ENCODE measurements at places on chromosomes 1 and 21.

GRCh38 chr1:147089457-147089856 lies 82.8 kb downstream of the PRKAB2 start:
- no peak for DNase-seq

DNA sequence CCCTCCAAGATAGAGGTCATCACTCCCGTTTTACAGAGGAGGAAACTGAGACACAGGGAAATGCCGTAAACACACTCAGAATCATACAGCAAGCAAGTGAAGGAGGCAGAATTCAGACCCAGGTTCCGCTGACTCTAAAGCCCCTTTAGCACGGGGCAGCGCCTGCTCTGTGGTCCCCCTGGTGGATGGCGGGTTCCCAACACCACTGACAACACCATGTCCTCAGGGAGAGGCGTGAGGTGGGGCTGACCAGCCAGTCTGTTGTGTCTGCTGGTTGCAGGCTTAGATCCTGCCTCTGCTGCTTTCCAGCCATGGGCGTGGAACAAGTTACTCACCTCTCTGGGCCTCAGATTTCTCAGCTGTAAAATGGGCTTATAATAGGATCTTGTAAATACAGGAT lies 617.3 kb downstream of the MATN1 start:
- no peak for DNase-seq

DNA sequence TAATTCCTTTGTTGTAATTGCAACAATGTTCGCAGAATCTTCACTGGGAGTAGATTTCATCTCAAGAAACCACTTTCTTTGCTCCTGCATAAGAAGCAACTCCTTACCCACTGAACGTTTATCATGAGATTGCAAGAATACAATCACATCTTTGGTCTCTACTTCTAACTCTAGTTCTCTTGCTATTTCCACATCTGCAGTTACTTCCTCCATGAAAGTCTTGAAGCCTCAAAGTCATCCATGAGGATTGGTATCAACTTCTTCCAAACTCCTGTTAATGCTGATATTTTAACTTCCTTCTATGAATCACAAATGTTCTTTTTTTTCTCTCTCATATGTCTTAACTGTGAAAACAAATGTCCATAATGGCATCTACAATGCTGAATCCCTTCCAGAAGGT lies 118.6 kb upstream of the RAB4A start:
- DNase-seq: no peak

DNA sequence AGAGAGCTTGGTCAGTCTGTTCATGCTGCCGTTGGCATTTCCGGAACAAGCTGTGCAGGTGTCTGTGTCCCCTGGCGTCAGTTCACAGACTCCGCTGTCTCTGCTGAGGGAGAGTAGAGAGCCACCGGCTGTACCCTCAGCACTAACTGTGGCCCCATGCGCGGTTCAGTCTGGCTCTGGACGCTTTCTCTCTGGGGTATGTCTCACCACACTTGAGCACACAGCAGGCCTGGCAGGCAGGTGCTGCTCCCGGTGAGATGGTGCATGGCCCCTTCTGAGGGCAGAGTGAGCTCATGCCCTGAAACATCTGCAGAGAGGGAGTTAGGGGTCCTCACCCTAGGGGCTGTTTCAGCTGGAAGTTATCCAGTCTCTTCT lies 60.0 kb upstream of the TLR5 start:
- DNase-seq: no peak

- DNase-seq: no peak
Observed at GRCh38 chr1:114003431-114003830, 24.2 kb downstream of the OLFML3 start.

GRCh38 chr1:54979327-54979891 lies 1.0 kb upstream of the TMEM61 start:
- DNase-seq: no peak

- no peak for DNase-seq
Observed at GRCh38 chr21:16563116-16563515, 833.3 kb downstream of the USP25 start.

- no peak for DNase-seq
Observed at GRCh38 chr1:59601811-59602210, 212.9 kb upstream of the HOOK1 start.

GRCh38 chr1:209510063-209510462 lies 73.5 kb upstream of the CAMK1G start:
- no peak for DNase-seq

DNA sequence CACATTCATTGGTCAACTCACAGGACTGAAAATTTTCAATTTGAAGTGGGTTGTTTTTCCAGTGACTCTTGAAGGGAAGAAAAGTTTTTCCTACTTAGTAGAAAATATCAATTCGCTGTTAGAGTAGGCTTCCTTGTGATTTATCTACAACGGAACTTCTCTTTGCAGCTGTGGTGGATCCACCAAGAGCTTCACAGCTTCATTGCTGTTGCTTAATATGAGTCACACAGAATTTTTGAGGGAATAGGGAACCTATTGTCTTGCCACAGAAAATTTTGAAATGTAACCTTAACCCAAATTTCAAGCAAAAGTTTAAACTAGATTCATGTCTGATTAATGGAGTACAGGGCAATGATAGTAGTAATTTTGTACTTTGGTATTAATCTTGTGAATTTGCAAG lies 58.4 kb upstream of the IFI44L start:
- no peak for DNase-seq

- no peak for DNase-seq
Observed at GRCh38 chr21:33128538-33128937, 58.6 kb downstream of the OLIG1 start.

DNA sequence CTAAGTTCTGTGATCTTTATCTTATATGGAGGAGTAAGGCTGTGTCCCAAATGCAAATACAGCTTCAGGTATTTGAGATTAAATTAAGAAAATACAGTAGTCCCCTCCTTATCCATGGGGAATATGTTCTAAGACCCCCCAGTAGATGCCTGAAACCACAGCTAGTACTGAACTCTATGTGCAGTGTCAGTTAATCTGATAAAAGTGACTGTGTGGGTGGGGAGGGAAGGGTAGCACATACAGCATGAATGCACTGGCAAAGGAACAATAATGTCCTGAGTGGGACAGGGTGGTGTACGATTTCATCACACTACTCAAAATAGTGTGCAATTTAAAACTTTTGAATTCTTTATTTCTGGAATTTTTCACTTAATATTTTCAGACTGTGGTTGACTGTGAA lies 83.1 kb downstream of the HS2ST1 start:
- DNase-seq: no peak

DNA sequence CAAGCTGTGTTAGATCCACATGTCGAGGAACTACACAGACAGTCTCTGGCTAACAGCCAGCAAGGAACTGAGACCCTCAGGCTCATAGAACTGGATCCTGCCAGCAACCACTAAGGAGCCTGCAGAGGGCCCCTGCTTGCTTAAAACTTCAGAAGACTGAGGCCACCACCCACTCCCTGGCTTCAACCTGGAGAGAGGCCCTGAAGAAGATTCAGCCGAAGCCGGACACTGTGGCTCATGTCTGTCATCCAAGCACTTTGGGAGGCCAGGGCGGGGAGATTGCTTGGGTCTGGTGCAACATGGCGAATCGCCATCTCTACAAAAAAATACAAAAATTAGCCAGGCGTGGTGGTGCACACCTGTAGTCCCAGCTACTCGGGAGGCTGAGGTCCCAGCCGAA lies 92.6 kb upstream of the TMPRSS2 start:
- DNase-seq: no peak

DNA sequence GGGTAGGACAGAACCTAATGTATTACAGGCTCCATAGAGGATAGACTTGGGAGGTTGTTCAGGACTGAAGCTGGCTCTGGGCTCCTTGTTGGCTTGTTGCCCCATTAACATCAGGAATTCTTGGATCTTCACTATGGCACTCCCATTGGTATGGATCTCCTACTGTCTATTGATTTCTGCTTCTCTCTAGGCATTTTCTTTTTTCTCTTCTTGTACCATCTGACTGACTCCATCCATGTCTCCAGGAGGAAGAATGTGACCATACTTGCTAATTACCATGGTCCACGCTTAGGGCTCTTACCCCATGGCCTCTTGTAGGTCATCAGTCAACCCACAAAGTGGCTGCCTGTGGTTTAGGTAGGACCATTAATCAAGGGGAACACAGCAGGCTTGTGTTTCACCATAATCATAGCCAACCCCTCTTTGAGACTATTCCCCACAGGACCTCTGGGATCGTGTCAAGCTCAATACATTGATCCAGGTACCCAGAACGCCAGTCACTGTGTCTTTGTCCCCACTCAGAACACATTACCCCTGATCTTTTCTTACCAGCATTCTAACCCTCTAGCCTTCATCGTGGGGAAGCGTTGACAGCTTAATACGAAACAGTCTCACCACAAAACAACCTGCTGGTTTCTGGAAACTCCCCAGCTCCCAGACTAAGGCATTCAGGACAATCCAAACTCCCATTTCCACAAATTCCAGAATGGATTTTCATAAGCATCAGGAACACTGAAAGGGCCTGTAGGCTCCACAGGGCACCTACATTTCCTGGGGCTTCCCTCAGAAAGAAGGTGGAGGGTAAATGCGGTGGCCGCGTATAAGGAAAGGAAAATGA lies 97.1 kb downstream of the ETS2 start:
- DNase-seq: no peak

- no peak for DNase-seq
Observed at GRCh38 chr21:45474323-45474950, 67.8 kb downstream of the SLC19A1 start.

GRCh38 chr1:41414716-41415306 lies 53.6 kb downstream of the FOXO6 start:
- DNase-seq: no peak

- no peak for DNase-seq
Observed at GRCh38 chr21:27519361-27519760, 552.5 kb upstream of the ADAMTS5 start.

DNA sequence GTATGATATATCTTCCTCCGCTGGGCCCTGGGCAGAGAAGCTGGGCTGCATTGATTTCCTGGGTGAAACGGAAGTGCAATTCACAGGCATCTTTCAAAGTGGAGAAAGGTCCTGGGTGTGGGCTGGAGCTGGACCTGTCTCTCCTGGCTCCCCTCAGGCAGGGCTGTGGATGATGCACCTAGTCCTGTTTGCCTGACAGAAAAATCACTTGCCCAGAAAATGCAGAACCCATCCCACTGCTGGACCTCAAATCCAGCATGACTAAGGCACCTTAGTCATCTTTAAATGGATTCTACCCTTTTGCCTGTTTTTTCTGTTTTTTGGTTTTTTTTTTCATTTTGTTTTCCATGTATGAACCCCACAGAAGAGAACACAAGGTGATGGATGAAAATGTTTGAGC lies 49.7 kb downstream of the MYSM1 start:
- DNase-seq: no peak

DNA sequence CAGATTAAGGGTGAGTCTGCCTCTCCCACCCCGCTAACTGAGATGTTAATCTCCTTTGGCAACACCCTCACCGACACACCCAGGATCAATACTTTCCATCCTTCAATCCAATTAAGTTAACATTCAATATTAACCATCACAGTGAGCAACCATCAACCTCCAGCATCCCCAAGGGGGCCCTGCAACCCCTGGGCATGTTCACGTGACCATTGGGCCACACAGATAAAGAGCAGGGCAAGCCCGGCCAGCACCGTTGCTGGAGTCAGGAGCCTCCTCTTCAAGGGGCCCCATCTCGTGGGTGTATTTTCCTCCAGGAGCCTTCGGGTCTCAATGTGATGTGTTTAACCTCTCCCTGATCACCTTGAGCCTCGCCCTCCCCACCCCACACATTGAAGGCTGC lies 8.0 kb upstream of the GPR157 start:
- no peak for DNase-seq

- DNase-seq: no peak
Observed at GRCh38 chr1:98406352-98407088, 255.0 kb upstream of the SNX7 start.

- no peak for DNase-seq
Observed at GRCh38 chr1:207839083-207839413, 71.9 kb downstream of the CD34 start.

DNA sequence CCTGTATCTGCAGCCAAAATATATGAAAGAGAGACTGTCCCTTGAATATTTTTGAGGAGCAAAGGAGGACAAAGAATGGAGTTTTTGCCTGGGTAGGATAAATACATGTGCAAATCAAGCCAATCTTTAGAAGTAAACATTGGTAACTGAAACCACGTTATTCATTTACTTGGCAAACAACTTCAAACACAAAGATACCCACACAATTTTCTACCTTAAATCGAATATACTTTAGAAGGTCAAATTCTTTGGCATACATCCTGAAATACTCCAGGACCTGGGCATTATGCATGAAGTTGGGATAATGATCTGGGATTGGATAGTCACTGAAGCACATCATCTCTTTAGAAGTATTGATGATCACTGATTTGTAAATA lies 9.6 kb downstream of the FMO5 start:
- DNase-seq: no peak

DNA sequence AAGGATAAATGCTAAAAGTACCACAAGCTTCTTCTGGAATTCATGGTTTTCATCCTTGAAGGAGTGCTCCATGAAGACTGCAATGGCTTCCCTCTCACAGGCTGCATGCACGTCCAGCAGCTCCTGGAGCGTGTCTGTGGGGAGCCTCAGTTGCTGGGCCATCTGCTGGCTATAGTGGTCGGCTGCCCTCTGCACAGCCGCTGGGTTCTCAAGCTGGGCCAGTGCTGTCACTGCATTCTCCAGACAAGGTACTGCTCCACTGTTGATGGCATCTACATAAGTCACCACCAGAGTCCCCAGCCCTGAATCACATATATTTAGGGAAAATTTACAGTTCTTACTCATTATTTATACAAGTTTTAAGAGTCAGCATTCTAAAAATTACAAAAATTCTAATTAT lies 8.7 kb downstream of the GBP4 start:
- DNase-seq: no peak

GRCh38 chr1:20730690-20731056 lies 1.8 kb downstream of the SH2D5 start:
- DNase-seq: no peak

DNA sequence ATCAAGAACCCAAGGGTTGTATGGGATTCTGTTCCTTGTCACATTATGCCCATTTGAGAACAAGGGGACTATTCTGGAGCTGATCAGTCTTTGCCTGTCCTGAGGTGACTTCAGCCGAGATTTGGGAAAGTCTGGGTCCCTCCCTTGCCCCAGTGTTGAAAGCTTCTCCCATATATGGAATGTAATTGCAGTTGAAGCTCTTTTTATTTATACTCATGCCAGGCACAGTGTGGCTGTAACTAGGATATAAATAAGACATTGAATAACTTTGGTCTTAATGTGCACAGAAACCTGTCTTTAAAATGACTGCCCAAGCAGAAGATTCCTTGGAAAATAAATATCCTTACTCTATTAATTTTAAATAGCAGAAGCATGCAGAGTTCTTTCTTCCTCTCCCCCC lies 15.2 kb downstream of the AKNAD1 start:
- no peak for DNase-seq

GRCh38 chr21:22609802-22610201 lies 1611.6 kb downstream of the NCAM2 start:
- DNase-seq: no peak

GRCh38 chr1:16956775-16957174 lies 23.6 kb downstream of the MFAP2 start:
- DNase-seq: no peak

- DNase-seq: no peak
Observed at GRCh38 chr1:201229771-201230635, 39.4 kb downstream of the IGFN1 start.

All from stimulated activated CD4-positive, alpha-beta T cell treated with anti-CD3 and anti-CD28 coated beads, TNF-alpha, amount 100 ng/mL, for 24 hours (primary cell).